ENCODE measurements at places on chromosomes 6 and 20.

DNA sequence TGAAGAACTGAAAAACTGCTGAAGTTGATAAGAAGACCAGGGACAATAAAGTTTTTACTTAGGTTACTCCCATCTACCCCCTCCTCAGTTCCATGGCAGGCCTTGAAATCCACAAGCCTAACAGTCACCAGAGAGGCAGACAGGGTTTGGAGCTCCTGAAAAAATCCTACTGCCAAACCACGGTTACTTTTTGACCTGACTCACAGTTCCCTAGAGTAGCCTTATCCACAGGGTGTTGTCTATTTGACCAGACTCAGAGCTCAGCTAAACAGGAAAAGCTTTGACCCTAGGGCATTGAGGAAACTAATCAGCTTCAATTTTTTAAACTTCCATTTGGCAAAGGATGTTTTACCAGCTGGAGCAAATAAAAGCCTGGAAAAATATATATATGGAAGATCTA is 257.7 kb upstream of the NT5E start:
- no peak for DNase-seq

GRCh38 chr6:80742481-80742880 is 636.0 kb downstream of the BCKDHB start:
- no peak for DNase-seq

DNA sequence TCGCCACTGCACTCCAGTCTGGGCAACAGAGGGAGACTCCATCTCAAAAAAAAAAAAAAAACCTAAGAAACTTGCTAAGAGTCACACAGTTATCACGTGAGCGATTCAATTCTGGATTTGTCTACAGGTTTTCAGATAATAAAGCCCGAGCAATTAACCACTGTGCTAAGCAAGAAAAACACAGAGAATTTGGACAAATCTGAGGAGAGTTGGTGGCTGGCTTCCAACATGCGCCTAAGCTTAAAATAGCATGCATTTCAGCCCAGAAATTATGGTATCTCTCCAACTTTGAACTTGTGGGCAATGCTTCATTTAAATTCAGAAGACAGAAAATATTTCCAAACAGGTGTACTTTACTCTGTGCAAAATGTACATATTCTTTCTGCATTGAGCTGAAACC is 232.9 kb downstream of the TSHZ2 start:
- DNase-seq: no peak

- no peak for DNase-seq
Measured at GRCh38 chr6:11427723-11428245, 109.8 kb upstream of the TMEM170B start.
